NCI-H524 treated with DMSO at 0.1 percent for 48 hours (cell line): ENCODE measurements at places on chromosomes 7 and 10.

DNA sequence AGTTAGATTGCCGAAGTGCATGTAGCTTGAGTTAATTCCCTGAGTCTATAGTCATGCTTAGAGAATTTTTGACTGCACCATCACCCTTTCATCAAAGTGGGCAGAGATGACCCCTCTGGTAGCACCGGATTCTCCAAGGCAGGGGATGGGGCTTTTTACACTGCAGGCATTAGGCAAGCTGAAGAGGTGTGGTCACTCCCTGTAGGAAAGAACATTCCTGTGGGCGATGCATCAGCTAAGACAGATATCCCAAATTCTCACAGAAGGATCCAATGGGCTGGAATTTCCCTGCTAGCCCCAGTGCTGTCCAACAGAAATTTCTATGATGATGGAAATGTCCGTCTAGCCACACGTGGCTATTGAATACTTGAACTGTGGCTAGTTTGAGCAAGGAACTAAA lies 118.2 kb downstream of the ADAM12 start:
- DNase-seq, result no peak

GRCh38 chr7:80060218-80060806 lies 74.3 kb upstream of the GNAI1 start:
- no peak for DNase-seq

DNA sequence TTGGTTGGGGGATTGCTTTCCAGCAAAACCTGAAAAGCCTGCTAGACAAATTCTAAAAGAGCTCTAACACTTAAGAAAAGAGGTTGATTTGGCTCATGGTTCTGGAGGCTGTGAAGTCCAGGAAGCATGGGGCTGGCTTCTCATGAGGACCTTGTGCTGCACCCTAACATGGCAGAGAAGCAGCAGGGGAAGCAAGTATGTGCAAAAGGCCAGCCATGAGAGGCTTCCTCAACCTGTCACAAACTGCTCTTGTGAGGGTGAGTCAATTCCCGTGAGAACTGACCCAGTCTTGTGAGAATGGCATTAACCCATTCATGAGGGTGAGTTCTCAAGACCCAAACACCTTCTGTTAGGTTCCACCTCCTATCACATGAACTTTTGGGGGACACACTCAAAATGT lies 54.3 kb upstream of the IGFBP3 start:
- DNase-seq, result no peak

GRCh38 chr7:29370531-29371314 lies 176.1 kb downstream of the CHN2 start:
- DNase-seq, result no peak
